ENCODE measurements at places on chromosomes 2 and 18. TPM values are rescaled to one million over a fixed set of nuclear protein-coding genes. Genes with fewer than 3 reads are reported as not detected.
A peak's percentile ranks its signal among the peaks of the same experiment; 100 is the strongest.

DNA sequence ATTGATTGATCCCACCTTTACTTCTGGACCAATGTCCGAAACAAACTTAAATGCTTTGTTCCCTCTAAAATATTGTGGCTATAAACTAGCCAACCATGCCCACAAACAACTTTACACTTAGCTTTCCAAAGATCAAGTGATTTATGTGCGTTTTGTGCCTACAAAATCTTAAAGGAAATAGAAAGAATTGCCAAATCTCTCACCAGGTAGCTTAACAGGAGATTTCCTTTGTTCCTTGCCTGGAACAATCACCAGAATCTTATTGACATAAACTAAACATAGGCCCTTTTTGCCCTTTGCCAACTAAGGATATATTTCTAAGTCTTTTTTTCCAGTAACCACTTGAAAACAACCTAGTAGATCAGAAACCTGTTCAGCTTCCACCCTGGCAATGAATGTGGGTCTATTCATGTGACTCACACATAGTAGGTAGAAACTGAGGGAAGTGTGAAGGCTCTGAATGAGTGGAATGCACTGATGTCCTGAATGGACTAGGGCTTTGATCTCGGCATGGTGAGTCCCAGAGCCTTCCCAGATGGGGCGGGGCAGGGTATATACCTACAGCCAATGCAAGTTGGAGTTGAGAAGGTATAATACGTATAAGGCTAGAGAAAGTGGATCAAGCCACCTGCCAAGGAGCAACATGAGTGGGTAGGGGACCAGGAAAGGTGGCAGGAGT is 94.6 kb upstream of the PPP1CB start:
- peak; percentile 39 for DNase-seq

DNA sequence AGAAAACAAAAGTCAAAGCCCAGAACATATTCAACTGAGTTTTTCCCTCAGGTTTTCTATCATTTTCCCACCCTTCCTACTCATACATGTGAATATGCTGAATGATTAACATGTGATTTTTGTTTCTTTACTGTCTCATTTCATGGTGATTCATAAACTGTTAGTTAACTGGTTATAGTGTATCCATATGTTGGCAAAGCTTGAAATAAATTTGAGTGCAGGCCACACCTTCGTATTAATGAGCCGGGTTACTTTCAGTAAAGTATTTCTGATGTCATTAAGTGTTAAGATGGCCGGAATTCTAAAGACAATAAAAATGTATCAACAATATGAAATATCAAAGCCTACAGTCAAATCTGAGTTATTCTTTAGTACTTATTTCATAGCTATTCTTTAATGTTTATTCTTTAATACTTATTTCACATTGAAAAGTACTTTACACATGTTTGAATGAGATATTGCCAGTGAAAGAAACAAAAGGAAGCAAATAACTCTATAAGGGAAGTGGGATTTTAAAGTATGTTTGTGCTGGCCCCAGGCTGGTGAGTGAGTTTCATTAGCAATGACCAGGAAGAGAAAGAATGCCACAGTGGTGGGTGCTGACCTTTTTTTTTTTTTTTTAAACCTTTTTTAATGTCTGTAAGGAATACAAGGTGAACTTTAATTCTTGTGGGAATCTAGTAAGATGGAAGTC is 178.6 kb downstream of the NEDD4L start:
- no peak for DNase-seq

- DNase-seq, result no peak
Measured at GRCh38 chr18:24894880-24895279, 434.4 kb downstream of the HRH4 start.

ORC4 gene
- 84.8 TPM for total RNA-seq

DNA sequence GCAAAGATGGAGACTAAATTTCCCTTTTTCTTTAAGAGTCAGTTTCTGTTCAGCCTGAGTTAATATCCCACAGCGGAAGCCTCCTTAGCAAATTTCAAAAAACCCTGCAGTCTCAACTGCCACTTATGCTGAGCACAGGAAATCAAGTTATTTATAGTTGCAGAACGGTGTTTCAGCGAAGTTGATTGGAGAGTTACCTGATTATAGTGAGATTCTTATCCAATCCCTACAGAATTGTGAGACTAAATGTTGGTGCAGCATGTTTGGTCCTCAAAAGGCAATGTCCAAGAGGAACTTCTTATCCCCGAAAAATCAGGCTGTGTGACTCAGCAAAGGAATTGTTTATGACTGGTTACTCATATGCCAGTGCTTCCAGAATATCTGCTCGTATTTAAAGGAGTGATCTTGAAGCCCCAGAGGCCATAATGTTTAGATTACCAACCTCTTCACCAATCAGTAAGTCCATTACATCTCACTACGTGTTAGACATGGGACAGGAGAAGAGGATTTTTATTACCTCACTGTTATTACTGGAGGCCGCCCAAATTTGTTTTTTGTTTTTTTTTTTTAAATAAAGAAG is 67.9 kb downstream of the LRRFIP1 start:
- DNase-seq, result no peak

GRCh38 chr2:220353897-220354296 is 726.5 kb downstream of the SLC4A3 start:
- DNase-seq, result no peak

SLC25A52 gene
- 0.46 TPM for total RNA-seq

TEKT4 gene
- not detected for total RNA-seq

- DNase-seq, result no peak
Measured at GRCh38 chr2:55973673-55974072, 50.1 kb upstream of the EFEMP1 start.

GRCh38 chr2:70888366-70888922 is 47.3 kb upstream of the ATP6V1B1 start:
- DNase-seq, result no peak

TUBA3E gene
- total RNA-seq, result not detected

RIOK3 gene
- total RNA-seq, result 39.6 TPM

GRCh38 chr2:26917135-26917836 is 53.2 kb upstream of the MAPRE3 start:
- no peak for DNase-seq

TRABD2A gene
- total RNA-seq, result 0.36 TPM

DNA sequence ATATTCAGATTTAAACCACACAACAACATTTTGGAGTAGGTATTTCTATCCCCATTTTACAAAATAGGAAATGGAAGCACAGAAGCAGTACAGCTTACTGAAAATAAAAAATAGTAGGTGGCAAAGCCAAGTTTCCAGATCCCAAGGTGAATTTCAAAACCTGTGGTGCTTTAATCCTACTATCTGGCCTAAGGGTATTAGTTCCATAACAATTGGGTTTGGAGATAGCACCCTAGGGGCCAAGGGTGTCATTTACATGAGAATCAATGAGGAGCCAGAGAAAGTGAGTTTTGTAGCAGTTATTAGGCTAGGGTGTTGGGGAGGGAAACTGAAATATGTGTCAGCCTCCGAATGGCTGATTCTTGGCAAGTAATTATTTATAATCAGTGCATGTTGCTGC is 24.9 kb downstream of the OSBPL6 start:
- no peak for DNase-seq

DNA sequence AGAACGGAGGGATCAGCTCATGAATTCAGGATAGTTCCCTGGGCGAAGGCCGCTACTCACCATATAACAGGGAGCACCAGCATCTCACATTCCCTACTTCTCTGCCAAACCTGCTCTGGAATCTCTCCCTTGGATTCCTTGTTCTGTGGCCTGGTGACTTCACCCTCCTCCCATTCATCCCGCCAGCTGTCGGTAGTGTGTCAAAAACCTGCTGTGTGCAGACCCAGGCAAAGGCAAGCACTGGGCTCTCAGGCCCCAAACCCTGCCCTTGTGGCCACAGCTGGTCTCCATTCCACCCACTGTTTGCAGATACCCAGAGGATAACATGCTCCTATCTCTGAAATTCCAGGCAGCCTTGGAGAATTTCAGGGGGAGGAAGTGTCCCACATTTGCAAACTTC is 151.6 kb downstream of the CAPN13 start:
- DNase-seq, result no peak

All from HepG2 (cell line).